Tracheal epithelial cell (primary cell): ENCODE measurements at places on chromosomes 4 and X. TPM values are rescaled to one million over a fixed set of nuclear protein-coding genes. Genes with fewer than 3 reads are reported as not detected.

Gene CXorf49B
- total RNA-seq: 0.24 TPM in 1 of 2 replicates, not detected in the other

Gene FOXR2
- not detected in 2 replicates for total RNA-seq

Gene TMPRSS11B
- under 0.01 and 0.21 TPM in 2 replicates for total RNA-seq

Gene SPATA4
- total RNA-seq: 0.24 TPM in 1 of 2 replicates, not detected in the other

Gene CDKL5
- total RNA-seq: 2.3 and 5.5 TPM in 2 replicates

Gene TCEAL5
- not detected in 2 replicates for total RNA-seq

Gene LRBA
- 67.0 and 103 TPM in 2 replicates for total RNA-seq

Gene RS1
- total RNA-seq: not detected in 2 replicates

Gene MAML3
- 0.48 and 1.9 TPM in 2 replicates for total RNA-seq

Gene LDOC1
- 0.72 and 0.85 TPM in 2 replicates for total RNA-seq

Gene IDUA
- 3.8 and 7.7 TPM in 2 replicates for total RNA-seq

Gene CXCL3
- 0.64 and 4.1 TPM in 2 replicates for total RNA-seq

Gene SPANXB1
- total RNA-seq: not detected in 2 replicates

Gene LRRC66
- under 0.01 and 0.43 TPM in 2 replicates for total RNA-seq

Gene KLHL13
- 2.3 and 20.2 TPM in 2 replicates for total RNA-seq

Gene QRFPR
- 0.24 TPM in 1 of 2 replicates, not detected in the other for total RNA-seq

Gene SSX2
- total RNA-seq: not detected in 2 replicates

Gene MMGT1
- 9.4 and 13.9 TPM in 2 replicates for total RNA-seq

Gene TEX13C
- not detected in 2 replicates for total RNA-seq

Gene GYPA
- total RNA-seq: not detected in 2 replicates

Gene IL3RA
- total RNA-seq: not detected in 2 replicates

Gene TMPRSS11F
- 0.85 and 2.7 TPM in 2 replicates for total RNA-seq

Gene HELQ
- total RNA-seq: 7.7 and 10.7 TPM in 2 replicates

Gene CCNA2
- total RNA-seq: 1.9 and 9.4 TPM in 2 replicates

Gene SCD5
- total RNA-seq: 3.8 and 64.8 TPM in 2 replicates

Gene GABRA4
- not detected in 2 replicates for total RNA-seq

Gene GPAT3
- total RNA-seq: 3.2 and 4.8 TPM in 2 replicates

Gene CXXC4
- total RNA-seq: under 0.01 TPM in 2 replicates

Gene CFI
- 1.1 and 2.9 TPM in 2 replicates for total RNA-seq

Gene DLG3
- 11.6 and 16.4 TPM in 2 replicates for total RNA-seq

Gene SULT1B1
- total RNA-seq: under 0.01 TPM in 1 of 2 replicates, not detected in the other

Gene TMSB15B
- total RNA-seq: 0.64 and 7.2 TPM in 2 replicates

Gene RBMX
- 126 and 145 TPM in 2 replicates for total RNA-seq

Gene SHOX
- under 0.01 TPM in 1 of 2 replicates, not detected in the other for total RNA-seq
